ENCODE measurements at places on chromosomes 4 and X. TPM values are rescaled to one million over a fixed set of nuclear protein-coding genes. Genes with fewer than 3 reads are reported as not detected.

DNA sequence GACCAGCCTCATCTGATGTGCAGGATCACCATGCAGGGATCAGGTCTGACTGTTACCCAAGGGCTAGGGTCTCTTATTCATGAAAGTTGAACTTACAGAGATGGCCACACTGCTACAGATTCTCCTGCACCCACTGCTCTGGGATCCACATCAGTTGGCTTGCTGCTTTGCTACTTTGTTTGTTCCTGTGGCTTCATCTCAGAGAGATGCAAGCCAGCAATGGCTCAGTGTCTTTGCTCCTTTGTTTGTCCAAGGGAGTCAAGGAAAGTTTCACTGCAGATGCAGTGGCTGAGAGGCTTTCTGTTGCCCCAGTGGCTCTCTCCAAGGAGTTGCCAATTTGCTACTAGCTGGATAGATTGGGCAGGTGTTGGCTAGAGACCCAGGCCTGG, 70.3 kb upstream of the UGT2B7 start:
- no peak for DNase-seq

DNA sequence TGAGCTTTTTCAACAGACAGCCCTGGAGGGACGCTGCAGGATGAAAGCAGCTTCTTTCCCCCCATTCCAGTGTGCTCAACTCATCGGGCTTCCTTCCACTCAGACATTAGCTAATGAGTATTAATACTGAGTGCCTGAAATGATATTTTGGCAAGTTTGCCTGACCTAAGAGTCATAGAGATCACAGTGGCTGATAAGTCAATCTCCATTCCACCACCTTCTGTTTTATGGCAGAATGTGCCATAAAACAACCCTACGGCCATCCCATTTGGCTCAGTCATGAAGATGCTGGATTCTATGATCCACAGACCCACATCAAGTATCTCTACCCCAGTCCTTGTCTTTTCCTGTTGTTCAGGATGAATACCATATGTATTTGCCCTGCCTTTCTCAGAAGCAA, 48.3 kb upstream of the MAB21L2 start:
- no peak for DNase-seq

DNA sequence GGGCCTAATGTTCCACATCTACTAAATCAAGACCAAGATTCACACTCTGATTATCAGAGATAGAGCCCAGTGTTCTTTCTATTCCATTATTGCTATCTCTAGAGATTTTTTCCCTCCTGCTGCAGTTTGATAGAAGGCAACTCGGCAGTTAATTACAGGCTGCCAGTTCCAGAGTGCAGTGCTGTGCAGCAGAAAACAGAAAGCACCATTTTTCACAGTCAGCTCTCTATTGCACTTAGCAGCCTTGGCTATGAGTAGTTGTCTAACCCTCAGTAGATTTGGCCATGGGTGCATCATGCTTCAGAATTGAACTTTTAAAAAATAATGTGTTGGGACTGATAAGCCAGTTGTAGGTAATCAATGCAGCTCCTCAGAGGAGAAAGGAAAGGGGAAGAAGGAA, 295.3 kb downstream of the MID1IP1 start:
- no peak for DNase-seq

GRCh38 chr4:40731792-40732245, 17.9 kb upstream of the NSUN7 start:
- no peak for DNase-seq

GRCh38 chr4:25029479-25030276, 1.1 kb downstream of the LGI2 start:
- DNase-seq = no peak

DNA sequence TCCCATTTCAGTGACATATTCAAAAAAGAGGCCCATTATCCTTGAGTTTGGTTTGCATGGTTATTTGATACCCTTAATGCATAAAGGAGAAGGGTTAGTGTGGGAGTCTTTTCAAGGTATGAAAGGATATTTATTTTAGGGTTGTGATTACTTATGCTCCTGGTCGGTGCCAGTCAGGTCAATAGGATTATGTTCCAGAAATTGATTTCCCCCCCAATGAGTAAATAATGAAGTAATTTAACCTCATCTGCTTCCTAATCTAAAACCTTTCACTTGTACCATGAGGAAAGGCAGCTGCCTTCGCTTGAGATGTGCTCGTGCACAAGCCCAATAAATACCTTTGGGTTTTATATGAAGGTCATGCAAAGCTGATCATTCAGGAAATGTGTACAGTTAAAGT, 55.0 kb upstream of the NR0B1 start:
- no peak for DNase-seq

IL1RAPL1 gene
- total RNA-seq = 4.0 TPM

HDX gene
- 0.87 TPM for total RNA-seq

EPGN gene
- 0.19 TPM for total RNA-seq

SLBP gene
- total RNA-seq = 13.7 TPM

MAGEA6 gene
- total RNA-seq = not detected

LNX1 gene
- 11.2 TPM for total RNA-seq

Data from Right ventricle myocardium inferior (tissue), 1 donor.